Activated naive CD8-positive, alpha-beta T cell treated with anti-CD3 and anti-CD28 coated beads, Interleukin-2, amount 10 ng/mL, durations not matched to agents 7 days and 5 days (primary cell): ENCODE measurements at places on chromosomes 1 and 21. TPM values are rescaled to one million over a fixed set of nuclear protein-coding genes. Genes with fewer than 3 reads are reported as not detected.

- DNase-seq, result no peak
- peaks cover 2% of the 10 kb centered on the region for H3K27me3 ChIP-seq
- no peaks in the 10 kb centered on the region for H3K4me1 ChIP-seq
- H3K27ac ChIP-seq, result no peak overlapping the region
- no peak overlapping the region for H3K4me3 ChIP-seq
- no peaks in the 10 kb centered on the region for H3K36me3 ChIP-seq
Measured at GRCh38 chr1:192729500-192729899, 79.3 kb upstream of the RGS2 start.

DNA sequence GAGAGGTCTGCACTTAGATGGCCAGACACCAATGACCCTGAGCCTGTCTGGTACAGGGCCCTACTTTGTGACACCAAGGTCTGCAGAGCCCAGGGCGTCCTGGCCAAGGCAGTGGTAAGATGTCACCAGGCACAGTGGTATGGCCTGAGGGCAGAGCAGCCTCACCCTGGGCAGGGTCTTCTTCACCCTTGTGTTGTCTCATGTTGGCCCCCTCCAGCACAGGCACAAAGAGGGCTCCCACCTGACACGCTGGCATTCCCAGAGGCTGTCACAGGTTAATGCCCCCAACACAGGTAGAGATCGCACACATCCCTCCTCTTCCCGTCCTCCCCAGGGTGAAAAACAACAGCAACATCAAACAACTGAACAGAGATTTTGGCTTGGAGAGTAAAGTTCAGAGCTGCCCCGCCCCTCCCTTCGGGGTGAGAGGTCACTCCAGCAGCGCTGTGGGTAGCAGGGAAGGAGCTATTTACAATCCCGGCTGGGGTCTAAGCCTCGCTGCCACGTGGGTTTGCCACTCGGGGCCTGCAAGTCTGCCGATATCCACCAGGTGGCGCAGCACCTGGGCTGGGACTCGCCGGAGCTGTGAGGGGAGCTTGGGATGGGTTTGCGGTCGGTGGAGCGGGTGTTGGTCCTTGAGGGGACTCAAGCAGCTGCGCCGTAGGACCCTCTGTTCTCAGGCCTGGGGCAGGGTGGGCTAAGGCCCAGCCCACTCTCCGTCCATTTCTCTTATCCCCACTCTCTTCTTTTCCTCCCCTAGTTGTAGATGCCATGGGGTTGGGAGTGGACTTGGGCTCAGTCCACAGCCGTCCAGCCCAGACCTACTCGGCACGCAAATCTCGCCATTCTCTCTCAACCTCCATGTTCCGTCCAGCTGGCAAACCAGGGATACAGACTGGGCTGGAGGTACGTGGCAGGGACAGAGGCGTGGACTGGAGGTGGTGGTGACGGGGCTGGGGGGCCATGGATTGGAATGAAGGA lies 12.7 kb downstream of the EFNA3 start:
- H3K27me3 ChIP-seq, result peaks cover 21% of the 10 kb centered on the region
- peaks cover 3% of the 10 kb centered on the region for H3K4me1 ChIP-seq
- no peak overlapping the region for H3K4me3 ChIP-seq
- peak; percentile 88 for DNase-seq
- H3K27ac ChIP-seq, result no peak overlapping the region

DNA sequence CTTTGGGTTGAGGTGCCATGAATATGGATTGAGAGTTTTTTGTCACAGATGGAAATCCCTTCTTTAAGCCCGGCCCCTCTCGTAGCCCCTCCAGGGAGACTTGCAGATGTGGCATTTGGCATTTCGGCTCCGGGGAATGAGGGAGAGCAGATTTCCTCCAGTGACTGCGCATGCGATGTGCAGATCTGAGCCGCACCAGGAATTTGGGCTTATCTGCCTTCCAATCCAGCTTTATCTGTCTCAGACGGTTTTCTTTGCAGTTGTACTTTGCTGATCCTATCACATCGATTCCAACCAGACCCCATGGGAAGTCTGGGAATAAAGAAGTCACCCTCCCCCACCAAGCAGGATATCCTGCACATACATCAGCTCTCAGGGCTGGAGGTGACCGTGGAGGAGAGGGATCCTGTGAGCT lies 11.7 kb downstream of the KIF26B start:
- no peaks in the 10 kb centered on the region for H3K36me3 ChIP-seq
- H3K4me3 ChIP-seq, result no peak overlapping the region
- no peak overlapping the region for H3K27ac ChIP-seq
- peaks cover 54% of the 10 kb centered on the region for H3K27me3 ChIP-seq
- peaks cover 18% of the 10 kb centered on the region for H3K4me1 ChIP-seq

The NPHS2 gene
- total RNA-seq, result not detected

GRCh38 chr21:41411449-41412089 lies 14.5 kb upstream of the MX1 start:
- H3K27me3 ChIP-seq, result peaks cover 8% of the 10 kb centered on the region
- H3K4me3 ChIP-seq, result no peak overlapping the region
- no peak for DNase-seq
- H3K36me3 ChIP-seq, result peaks cover 78% of the 10 kb centered on the region
- H3K4me1 ChIP-seq, result peaks cover 21% of the 10 kb centered on the region

DNA sequence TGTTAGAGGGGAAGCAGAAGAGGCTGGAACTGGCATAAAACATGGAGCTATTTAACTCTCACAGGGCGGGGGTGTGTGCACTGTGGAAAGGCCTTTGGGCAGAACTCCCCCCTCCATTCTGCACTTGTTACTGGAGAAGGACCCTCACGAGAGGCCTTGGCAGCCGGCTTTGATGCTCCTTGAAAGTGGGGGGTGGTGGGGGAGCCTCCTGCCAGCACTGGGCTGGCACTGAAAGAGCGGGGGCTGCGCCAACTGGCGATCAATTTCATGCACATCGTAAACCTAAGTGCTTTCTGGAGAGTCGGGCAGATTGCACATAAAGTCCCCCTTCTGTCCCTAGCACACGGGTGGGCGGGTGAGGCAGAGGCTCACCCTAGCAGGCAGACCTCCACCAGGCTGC lies 28.9 kb downstream of the FOXO6 start:
- no peak overlapping the region for H3K4me3 ChIP-seq
- no peaks in the 10 kb centered on the region for H3K36me3 ChIP-seq
- H3K4me1 ChIP-seq, result no peaks in the 10 kb centered on the region
- no peak overlapping the region for H3K27ac ChIP-seq
